Activated naive CD4-positive, alpha-beta T cell treated with anti-CD3 and anti-CD28 coated beads, Interleukin-2, amount 50 U/mL, for 16 hours (primary cell): ENCODE measurements at places on chromosomes 5 and 9.

- peak; percentile 79 for DNase-seq
Measured at GRCh38 chr9:132877824-132878694, at the start of gene AK8. AK8 (minus strand) TSS chr9:132878284; CDS start chr9:132878255, 29 bp downstream.

DNA sequence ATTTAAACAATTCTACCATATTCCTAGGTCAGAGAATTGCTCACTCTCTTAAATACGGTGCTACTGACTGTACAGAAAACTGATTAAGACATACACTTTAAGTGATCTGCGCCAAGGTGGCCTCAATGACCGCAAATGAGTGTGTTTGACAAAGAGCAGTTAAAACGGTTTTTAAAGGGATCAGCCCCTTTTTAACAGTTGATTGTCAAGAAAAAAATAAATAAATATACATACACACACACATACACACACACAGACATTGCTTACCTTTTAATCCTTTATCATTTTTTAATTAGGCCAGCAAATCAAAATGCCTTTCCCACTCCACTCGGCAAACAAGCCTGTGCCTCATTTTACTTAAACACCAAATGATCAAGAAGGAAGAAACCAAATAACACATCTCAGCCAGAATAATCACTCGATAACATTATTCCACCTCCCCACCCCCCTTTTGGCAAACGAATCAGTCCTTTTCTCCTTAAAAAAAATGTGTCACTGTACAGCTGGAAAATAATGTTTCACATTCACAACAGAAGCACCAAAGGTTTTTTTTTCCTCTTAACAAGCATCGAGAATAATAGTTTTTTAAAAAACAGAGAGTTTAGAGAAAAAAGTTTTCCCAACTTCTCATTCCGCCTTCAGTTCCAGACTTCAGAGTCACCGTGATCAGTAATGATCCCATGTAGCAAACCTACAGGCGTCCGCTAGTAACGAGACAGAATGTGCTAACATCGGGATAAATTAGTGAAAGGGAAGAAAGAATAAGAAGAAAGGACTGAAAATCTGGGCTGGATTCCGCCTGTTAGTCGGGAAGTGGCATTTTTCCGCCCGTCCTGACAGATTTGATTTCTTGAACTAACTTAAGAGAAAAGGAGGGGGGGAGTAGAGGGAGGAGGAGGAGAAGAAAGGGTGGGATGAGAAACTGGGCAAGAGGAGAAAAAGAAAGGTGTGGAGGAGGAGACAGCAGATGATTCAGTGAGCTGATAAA is at the start of gene ZNF608:
ZNF608 (minus strand) TSS at position 712 of the 988 bp plus-strand sequence. CDS start 1,650 bp downstream, outside the sequence.
- DNase-seq = no peak

DNA sequence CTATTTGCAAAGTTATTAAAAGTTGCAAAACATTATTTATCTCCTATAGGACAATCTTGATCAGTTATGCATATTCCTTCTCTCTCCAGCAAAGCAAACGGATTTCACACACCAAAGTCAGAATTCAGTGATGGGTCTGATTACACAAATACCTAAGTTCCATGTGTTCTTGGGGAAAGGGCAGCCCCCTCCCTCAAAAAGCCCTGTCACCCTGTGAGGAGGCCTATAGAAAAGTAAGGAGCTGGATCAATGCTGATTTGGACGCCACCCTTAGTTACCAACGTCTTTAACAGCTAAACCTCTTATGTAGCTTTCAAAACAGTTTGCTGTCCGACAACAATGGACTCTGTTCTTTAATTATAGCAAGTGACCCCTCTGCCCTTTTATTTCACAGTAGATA is 6.4 kb downstream of the ZNF608 start:
- DNase-seq = no peak

- no peak for DNase-seq
Measured at GRCh38 chr9:121259498-121259897, 8.5 kb upstream of the GSN start.

DNA sequence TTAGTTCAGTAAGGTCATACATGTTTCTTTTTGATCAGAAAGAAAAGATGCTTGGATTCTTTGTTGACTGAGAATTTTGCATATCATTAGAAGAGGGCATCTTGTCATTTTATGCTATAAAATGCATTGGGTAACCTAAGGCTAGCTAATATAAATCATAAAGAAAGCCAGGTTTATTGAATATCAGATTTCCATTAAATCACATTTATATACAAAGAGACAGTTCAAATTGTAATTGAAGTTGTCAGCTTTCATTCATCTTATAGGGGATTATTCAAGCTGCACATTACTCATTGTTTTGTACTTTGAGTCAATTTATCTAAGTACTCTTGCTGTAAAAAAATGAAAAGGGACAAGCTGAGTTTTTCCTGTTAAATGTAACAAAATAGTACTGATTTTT is 259.1 kb upstream of the CDH12 start:
- DNase-seq = no peak

DNA sequence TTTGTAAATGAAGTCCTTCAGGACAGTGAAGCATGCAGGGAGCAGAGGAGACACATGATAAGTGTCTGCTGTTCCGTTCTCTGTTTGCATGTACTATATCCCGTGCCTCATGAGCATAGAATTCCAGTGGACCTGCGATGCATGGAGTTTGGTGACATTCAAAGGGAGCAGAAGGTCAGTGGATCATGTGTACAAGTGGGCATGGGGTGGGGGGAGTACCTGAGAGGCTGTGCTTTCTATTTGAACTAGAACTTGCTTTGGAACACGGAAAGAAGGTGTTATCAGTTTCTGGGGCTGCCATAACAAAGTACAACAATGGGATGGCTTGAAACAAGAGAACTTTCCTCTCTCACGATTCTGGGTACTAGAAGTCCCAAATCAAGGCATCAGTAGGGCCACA is 5.1 kb upstream of the CCNJL start:
- no peak for DNase-seq

- no peak for DNase-seq
Measured at GRCh38 chr9:80501635-80502034, 929.9 kb downstream of the TLE4 start.

- DNase-seq = no peak
Measured at GRCh38 chr5:37833990-37834389, 5.9 kb downstream of the GDNF start.

- DNase-seq = no peak
Measured at GRCh38 chr5:572398-573019, 39.6 kb upstream of the CEP72 start.

- DNase-seq = no peak
Measured at GRCh38 chr9:23822261-23823169, 3.5 kb downstream of the ELAVL2 start.

- no peak for DNase-seq
Measured at GRCh38 chr9:83068414-83068813, 5.5 kb upstream of the RASEF start.

DNA sequence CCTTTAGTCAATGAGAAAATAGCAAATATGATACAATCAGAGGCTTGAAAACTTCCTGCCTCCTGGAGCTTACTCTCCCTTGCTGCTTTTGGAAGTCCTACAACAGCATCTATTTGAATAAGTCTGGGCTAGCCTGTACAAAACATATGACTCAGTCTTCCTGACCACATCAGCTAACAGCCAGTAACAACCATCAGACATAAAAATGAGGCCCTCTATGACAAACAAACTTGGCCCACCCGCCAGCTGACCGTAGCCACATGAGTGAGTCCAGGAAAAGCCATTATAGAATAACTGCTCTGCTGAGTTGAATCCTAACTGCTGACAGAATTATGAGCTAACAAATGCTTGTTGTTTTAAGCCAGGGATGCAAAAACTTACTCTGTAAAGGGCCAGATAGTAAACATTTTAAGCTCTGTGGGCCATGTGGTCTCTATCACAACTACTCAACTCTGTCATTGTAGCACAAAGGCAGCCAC is 347.6 kb downstream of the PTPRD start:
- no peak for DNase-seq

- DNase-seq = no peak
Measured at GRCh38 chr9:75181750-75182149, 93.4 kb downstream of the OSTF1 start.

- no peak for DNase-seq
Measured at GRCh38 chr9:78539904-78540303, 243.0 kb downstream of the PSAT1 start.

DNA sequence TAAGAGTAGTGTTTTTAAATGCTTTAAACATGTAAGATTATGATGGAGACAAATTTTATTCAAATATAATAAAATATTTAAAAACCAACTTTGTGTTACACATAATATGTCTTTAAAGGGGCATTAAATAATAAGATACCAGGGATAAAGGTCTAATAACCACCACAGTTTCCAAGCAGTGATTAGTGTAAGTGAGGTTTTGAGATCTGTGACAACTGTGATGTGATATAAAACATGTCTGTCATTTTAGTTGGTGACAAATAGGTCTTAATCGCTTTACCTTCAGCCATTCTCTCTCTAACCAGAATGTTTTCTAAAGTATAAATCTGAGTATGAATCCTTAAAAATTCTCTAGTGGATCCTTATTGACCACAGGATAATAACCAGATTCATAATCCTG is 28.1 kb downstream of the PPIP5K2 start:
- DNase-seq = no peak

DNA sequence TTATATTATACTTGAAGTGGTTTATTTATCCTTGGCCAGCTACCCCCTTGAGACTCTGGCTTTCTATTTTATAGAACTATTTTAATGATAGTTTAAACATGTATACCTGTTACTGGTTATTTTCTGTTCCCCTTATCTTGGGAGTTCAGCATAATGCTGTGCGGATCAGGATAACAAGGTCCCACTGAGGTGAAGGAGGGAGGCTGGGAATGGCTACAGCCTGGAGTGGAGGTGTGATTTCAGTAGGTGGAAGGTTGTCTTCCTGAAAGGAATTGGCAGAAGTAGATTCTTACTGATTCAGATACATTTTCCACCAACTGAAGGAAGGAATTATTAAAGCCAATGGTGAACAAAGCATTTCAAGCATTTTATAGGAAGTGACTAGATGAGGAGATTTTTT is 38.9 kb downstream of the PAM start:
- DNase-seq = no peak

DNA sequence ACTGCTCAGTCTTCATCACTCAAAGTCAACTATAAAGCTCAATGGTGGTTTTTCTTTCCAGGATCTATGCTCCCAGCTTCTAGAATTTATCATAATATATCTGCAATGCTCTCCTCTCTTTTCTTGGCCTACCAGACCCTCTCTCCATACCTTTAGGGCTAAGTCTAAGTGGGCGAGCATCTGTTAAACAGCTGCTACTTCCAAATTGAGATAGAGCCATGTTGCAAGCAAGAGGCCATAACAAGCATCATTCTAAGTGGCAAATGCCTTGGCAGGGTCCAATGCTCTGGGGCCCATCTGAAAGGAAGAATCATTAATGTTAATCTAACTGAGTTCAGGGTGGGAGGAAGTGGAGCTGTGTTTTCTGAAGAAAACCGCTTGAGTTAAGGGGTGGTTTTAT is 324.0 kb downstream of the TLR4 start:
- no peak for DNase-seq

DNA sequence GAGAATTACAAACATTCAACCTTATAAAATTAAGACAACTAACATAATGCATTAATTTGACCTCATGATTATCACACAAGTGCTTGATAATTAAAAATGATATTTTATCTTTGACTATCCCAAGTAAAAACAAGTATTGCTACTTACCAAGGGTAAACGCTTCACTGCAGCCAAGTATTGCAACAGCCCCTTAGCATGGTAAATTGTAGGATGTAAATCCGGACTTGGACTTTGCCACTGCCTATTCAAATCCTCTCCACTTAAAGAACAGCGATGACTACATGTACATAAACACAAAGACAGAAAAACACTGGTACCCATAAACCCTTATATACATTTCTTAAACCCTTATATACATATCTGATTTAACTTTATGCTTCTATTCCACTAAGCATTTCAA is 155.1 kb downstream of the AGTPBP1 start:
- DNase-seq = no peak

DNA sequence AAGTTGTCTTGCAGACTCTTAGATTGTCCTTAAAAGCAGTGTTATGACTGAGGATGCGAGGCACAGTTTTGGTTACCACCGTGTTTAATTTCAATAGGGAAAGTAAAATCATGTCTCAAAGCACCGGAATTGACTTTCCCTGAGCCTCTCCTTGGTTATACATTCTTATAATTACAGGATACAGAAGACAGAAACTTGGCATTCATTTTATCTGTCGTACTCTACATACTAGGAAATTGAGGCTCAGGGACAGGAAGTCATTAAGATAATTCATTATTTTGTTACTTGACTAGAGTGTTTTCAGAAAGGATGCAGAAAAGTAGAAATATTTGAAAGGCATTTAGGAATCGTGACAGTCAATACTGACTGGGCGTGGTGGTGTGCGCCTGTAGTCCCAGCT is 54.0 kb upstream of the SPATA31D4 start:
- DNase-seq = no peak

GRCh38 chr9:97759581-97760288 is 62.6 kb upstream of the XPA start:
- DNase-seq = no peak

DNA sequence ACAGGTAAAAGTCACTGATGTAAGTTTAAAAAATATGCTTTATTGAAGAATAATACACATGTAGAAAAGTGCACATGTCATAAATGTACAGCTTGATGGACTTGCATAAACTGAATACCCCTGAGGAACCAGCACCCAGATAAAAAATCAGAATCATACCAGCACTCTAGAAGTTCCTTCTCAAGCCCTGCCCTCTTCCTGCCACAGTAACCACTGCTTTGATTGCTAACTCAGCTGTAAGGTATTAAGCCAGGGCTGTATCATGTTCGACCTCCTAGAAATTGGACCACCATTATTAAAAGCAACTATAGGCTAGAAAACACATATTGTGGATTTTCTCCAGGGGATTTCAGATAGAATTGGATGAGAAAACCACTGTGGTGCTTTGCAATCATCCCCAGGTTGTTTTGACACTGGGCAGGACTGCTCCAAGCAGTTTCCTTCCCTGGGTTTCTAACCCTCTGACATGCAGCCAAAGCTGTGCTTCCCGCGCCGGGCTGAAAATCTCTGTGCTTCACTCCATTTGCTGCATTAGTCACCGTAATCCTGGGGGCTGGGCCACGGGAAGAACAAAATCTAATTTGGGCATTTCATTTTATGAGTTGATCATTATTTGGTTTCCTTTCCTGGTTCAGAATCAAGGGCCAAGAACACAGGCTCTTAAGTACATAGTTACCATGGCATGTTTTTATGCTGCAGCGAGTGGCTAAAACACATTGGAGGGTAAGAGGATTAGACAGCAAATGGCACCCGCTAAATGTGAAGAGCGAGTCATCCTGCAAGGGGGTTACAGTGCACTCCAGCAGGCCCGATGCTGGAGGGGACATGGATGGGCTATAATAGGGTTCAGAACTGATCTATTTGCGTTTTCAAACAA is 139.4 kb upstream of the IL12B start:
- no peak for DNase-seq

DNA sequence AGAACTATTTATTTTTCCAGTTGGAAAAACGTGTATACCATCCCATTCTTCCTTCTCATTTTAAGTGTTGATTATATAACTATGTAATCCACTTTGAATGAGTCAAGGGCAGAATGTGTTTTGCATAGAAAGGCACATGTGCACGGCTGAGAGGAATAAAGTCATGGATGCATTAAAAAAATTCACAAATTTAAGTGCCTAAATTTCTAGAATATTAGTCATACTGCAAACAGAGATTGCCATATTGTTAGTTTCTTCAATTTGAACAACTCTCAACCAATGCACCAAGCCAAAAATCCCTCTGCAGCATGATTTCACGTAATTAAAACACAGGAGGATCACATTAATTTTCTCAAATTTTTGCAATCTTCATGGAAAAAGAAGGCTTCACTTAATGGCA is 166.3 kb downstream of the MPDZ start:
- DNase-seq = no peak
